ENCODE measurements at places on chromosomes 7 and 10.

DNA sequence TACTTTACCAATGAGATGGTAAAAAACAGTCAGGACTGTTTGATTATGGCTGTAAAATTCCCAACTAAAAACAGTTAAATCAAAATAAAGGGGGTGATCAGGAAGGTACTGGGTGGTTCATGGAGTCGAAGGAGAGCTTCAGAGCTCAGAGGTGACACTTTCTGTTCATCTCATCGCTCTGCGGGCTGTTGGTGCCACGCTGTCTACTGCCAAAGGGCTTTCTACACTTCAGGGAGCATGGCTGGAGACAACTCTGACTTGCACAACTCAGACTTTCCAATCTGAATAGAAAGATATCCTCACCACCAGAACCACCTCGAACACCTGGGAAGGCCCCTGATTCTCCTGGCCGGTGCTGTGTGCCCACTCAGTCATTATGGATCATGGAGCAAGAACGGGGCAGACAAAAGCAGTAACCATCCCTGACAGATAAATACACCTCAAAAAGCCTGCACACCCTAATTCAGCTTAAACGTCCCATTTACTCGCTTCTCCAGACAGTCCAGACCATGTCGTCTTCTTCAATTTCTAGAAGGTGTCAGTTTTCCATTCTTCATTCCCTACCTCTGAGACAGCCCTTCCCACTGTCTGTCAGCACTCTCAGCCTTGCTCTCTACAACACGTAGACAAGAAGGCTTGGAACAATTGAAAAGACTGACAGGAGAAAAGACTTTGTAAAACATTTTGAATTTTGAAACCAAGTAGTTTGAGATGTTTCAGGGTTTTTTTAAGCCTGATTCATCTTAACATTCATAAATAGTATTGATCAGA, 348.7 kb upstream of the NFE2L3 start:
- no peak for DNase-seq

DNA sequence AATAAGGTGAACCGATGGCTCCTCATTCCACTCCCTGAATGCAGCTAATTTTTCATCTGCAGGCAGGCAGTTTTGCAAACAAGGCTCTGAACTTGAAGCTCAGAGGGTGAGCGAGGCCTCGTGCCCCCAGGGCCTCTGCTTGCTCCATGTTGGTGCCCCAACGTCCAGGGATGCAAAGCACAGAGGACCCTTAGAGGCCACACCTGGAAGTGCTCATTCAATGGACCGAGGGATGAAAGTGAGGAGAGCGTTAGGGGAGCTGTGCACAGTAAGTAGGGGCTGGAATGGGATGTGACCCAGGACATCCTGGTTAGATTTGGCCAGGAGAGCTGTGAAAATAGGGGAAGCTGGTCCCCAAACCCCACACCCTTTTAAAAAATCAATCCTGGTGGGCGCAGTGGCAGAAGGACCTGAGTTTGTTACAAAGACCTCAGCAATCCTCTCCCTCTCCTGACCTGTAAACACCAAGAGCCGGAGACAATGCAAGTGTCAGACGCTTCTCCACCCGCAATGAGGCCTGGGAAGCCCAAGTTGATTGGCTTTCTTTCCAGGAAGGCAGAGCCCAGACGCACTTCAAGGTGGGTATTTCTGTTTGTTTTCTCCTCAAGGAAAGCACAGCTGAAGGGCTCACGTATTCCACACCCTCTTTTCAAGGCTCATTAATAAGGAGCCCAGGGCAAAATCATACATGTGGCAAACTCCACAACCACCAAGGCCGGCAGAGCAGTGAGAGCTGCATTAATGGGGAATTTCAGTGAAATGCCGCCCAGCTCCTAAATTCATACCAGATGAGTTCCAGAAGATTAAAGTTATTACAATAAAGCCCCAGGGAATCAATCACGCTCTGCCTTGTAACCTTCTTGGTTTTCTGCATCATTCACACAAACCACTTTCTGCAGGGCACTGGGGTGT, 14.1 kb upstream of the CXCL12 start:
- DNase-seq, result peak; percentile 59

- DNase-seq, result no peak
Observed at GRCh38 chr10:106508950-106509349, 655.6 kb downstream of the SORCS1 start.

DNA sequence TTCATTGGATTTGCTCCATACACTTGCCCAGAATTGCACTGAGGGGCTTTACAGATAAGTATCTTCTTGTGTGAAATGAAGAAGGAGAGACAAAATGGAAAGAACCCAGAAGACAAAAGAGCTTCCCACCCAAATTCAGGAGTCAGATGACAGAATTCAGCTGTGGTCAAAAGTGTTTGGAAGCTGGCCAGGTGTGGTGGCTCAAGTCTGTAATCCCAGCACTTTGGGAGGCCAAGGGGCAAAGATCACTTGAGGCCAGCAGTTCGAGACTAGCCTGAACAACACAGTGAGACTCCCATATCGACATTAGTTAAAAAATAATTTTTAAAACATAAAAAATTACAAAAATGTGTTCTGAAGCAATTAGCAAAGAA, 27.1 kb downstream of the DUSP5 start:
- DNase-seq, result no peak

GRCh38 chr10:35834877-35835494, 192.9 kb upstream of the FZD8 start:
- no peak for DNase-seq

DNA sequence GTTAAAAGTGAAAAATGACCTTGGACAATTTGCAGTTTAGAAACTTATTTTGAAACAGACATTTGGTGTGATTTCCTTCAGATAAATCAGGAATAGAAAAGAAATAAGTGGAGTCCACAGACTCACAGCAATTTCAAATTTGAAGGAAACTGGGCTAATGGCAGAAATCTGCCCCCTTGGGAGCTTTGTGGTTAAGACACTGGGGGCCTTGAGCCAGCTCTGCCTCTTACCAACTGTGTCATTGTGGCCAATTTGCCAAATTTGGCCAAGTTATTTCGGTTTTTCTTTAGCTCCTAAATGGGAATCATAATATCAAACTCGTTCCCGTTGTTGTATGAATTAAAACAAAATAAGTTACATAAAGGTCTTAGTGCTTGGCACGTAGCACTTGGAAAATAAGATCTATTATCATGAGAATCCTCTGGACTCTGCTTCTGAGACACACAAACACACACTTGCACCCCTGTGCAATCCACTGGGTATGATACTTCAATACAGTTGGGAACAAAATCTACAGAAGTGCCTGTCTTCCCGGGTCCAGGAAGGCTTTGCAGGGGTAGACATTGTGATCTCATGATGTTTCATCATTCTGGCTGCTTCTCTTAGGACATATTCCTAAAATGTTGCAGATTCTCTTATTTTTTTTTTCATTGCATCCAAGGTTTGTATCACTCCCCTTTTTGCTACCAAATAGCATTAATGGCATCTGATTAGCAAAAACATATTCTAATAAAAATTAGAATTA, 4.9 kb downstream of the ARMC3 start:
- no peak for DNase-seq

- DNase-seq, result no peak
Observed at GRCh38 chr10:90051053-90051452, 349.7 kb downstream of the KIF20B start.

GRCh38 chr7:21942955-21943354, 2.7 kb downstream of the CDCA7L start:
- no peak for DNase-seq

GRCh38 chr10:45001381-45002148, 842 bp downstream of the ZNF22 start:
- DNase-seq, result peak; percentile 59
